ENCODE measurements at places on chromosomes 1 and 21. TPM values are rescaled to one million over a fixed set of nuclear protein-coding genes. Genes with fewer than 3 reads are reported as not detected.

GRCh38 chr1:56788102-56788501 lies 31.1 kb downstream of the FYB2 start:
- H3K36me3 ChIP-seq, result no peaks in the 10 kb centered on the region
- H3K4me3 ChIP-seq, result no peak overlapping the region
- peaks cover 26% of the 10 kb centered on the region for H3K27me3 ChIP-seq

The DESI2 gene
- total RNA-seq, result 31.7 TPM

DNA sequence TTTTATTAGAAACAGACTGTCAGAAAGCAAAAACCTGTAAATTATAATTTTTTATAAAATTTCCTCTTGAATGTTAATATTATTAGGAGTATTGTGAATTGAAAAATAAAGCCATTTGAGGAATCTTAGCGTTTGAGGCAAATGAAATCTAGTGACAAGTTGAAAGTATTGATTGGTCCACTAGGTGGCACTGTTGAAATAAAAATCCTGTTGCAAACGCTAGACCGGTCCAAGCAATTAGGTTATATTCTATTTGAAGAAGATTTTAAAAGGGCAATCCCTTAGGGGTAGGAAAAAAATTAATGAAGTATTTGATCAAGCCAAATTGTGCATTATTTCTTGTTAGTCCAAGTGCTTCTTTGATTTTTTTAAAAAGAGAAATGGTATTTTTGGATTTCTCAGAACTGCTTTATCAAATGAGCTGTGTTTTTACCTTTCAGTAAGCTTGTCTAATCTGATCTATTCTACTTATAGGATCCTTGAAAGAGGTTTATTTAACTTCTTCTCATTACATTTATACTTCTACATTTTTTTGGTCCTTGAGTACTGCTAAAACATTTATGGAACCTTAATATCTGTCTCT lies 57.7 kb downstream of the ATG4C start:
- peaks cover 5% of the 10 kb centered on the region for H3K36me3 ChIP-seq
- no peaks in the 10 kb centered on the region for H3K4me1 ChIP-seq
- DNase-seq, result no peak
- no peak overlapping the region for H3K4me3 ChIP-seq

DNA sequence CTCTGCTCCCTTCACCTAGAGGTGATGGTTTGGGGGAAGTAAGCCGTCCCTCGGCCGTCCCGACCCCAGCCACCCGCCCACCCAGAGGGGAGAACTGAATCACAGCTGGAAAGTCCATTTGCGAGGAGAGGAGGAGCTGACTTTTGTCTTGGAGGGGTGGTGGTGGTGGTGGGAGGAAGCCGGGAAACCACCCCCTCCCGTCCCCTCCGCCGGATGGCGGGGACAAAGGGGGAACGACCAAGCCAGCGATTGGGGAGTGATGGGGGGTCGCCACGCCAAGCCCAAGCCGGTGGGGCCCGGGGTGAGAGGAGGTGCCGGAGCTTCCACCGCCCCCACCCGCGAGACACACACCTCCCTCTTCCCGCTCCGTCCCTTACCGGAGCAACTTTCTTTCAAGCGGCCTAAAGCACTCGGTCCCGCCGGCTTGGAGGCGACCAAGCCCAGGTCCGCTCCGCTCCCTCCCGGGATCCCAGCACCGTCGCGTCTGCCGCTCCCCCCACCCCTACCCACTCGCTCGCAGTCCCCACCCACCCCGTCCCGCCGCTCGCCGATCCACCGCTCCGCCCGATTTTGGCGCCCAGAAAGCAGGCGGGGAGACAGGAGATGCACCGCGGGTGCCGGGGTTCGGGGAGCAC lies 540 bp downstream of the ARHGEF2 start:
- DNase-seq, result peak; percentile 81
- H3K4me1 ChIP-seq, result peaks cover 74% of the 10 kb centered on the region
- peak overlapping the region; percentile 92 for H3K4me3 ChIP-seq
- no peaks in the 10 kb centered on the region for H3K27me3 ChIP-seq
- H3K27ac ChIP-seq, result peak overlapping the region; percentile 92
- H3K36me3 ChIP-seq, result peaks cover 11% of the 10 kb centered on the region

DNA sequence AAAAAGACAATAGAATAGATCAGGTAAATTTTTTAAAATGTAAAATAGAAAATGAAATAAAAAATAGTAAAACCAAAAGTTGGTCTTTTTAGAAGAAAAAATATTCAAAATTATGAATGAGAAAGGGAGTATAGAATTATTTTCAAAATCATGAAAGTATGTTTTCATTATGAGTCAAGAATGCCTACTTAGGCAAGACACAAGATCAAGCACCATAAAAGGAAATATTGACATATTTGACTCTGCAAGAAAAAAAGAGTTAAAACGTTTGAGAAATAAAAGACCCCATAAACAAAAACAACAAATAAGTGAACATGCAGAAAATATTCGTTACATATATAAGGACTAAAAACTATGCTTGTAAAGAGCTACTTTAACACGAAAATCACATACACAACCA lies 4.8 kb upstream of the COX20 start:
- no peaks in the 10 kb centered on the region for H3K36me3 ChIP-seq
- peaks cover 6% of the 10 kb centered on the region for H3K4me1 ChIP-seq
- H3K27ac ChIP-seq, result peak overlapping the region; percentile 17
- no peak for DNase-seq

The PEAR1 gene
- 0.64 TPM for total RNA-seq

GRCh38 chr1:159986531-159986930 lies 32.5 kb upstream of the SLAMF9 start:
- peaks cover 28% of the 10 kb centered on the region for H3K27me3 ChIP-seq
- H3K4me3 ChIP-seq, result no peak overlapping the region
- H3K36me3 ChIP-seq, result no peaks in the 10 kb centered on the region
- H3K4me1 ChIP-seq, result peaks cover 4% of the 10 kb centered on the region
- DNase-seq, result no peak

GRCh38 chr1:179034720-179035119 lies 9.0 kb downstream of the FAM20B start:
- no peaks in the 10 kb centered on the region for H3K36me3 ChIP-seq
- peak overlapping the region; percentile 82 for H3K4me3 ChIP-seq
- H3K27me3 ChIP-seq, result no peaks in the 10 kb centered on the region
- H3K27ac ChIP-seq, result peak overlapping the region; percentile 77
- H3K4me1 ChIP-seq, result peaks cover 82% of the 10 kb centered on the region

DNA sequence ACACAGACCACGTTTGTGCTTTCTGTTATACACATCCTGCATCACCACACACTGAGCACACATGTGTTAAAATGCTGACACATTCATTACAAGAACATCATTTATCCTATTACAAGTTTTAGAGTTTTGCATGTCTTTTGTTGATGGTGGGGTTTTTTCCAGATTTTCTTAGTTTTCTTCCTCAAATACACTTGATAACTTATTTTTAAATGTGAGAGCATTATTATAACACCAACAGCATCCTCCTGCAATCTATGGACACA lies 67.3 kb downstream of the TGFBR3 start:
- H3K4me1 ChIP-seq, result peaks cover 78% of the 10 kb centered on the region
- H3K36me3 ChIP-seq, result no peaks in the 10 kb centered on the region
- no peaks in the 10 kb centered on the region for H3K27me3 ChIP-seq
- peak overlapping the region; percentile 59 for H3K4me3 ChIP-seq

The PLOD1 gene
- total RNA-seq, result 50.7 TPM

- H3K27ac ChIP-seq, result no peak overlapping the region
- DNase-seq, result no peak
- peaks cover 33% of the 10 kb centered on the region for H3K4me1 ChIP-seq
- H3K4me3 ChIP-seq, result no peak overlapping the region
- H3K27me3 ChIP-seq, result no peaks in the 10 kb centered on the region
Observed at GRCh38 chr1:19359357-19359756, 47.2 kb downstream of the SLC66A1 start.
